ENCODE measurements at places on chromosomes 12 and 14.

- DNase-seq, result no peak
These were observed 165.4 kb downstream of the SLC15A5 start for GRCh38 chr12:16112130-16112529.

GRCh38 chr14:70011098-70011497, 131.9 kb downstream of the SMOC1 start:
- DNase-seq, result no peak

DNA sequence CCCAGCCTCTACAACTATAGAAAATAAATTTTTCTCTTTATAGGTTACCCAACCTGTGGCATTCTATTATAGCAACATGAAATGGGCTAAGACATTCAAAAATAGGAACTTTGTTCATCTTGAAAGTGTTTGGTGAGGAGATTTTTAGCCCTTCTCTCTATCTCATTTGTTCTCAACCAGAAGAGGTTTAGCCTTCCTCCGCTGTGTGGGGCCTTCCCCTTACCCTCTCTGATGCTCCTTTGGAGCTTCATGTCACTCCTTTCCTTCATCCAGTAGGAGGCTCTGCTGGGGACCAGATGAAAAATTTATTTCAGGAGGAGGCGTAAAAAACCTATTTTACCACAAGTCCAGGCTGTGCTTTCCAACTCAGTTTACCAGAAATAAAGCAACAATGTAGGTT, 94.1 kb downstream of the RTN1 start:
- no peak for DNase-seq

GRCh38 chr14:39435241-39435640, 3.0 kb upstream of the FBXO33 start:
- DNase-seq, result no peak

- no peak for DNase-seq
These were observed 206.9 kb upstream of the SLC38A2 start for GRCh38 chr12:46579474-46579873.

DNA sequence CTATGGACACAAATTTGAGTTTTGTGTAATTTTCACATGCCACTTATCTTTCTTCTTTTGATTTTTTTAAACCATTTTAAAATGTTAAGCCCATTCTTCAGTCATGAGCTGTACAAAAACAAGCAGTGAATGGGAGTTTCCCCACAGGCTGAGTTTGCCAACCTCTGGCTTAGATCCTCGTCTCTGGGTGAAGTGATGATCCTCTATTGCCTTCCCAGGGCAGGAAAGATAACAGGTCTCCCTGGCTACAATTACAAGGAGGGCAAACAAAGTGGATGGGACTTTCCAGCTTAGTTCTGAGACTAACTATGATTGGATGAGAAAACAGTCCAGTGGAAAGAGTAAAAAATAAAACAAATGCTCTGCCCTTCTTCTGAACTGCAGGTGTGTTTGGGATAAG, 203.7 kb downstream of the SPTSSA start:
- no peak for DNase-seq

- DNase-seq, result peak; percentile 34
These were observed 56.0 kb downstream of the DCAF5 start for GRCh38 chr14:69096781-69097475.
